AG04450 (cell line): ENCODE measurements at places on chromosomes 5 and 9.

DNA sequence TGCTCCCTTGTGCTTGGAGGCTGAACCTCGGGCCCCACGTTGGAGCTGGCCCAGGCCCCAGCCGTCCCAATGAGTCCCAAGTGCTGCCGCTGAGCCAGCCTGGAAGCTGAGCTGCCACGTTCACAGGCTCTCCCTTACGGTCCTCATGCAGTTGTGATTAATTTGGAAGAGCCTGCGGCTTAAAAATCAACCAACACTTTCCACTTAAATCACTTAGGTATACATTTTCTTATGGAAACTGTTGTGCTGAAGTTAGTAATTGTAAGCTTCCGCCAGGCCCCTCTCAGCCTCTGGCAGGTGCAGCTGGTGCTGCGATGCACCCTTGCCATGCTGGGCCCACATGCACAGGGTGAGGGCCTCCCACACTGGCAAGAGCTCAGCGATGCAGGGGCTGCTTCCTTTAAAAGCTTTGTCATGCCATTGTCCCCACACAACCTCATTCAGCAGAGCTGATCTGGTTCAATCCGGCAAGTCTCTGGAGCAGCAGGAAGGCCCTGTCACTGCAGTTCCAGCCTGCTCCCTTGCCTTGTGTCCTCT is 61.0 kb downstream of the IPPK start:
- DNase-seq: no peak

GRCh38 chr5:27252911-27253310 is 214.5 kb upstream of the CDH9 start:
- DNase-seq: no peak

GRCh38 chr5:136350343-136350742 is 15.0 kb downstream of the TRPC7 start:
- DNase-seq: no peak

DNA sequence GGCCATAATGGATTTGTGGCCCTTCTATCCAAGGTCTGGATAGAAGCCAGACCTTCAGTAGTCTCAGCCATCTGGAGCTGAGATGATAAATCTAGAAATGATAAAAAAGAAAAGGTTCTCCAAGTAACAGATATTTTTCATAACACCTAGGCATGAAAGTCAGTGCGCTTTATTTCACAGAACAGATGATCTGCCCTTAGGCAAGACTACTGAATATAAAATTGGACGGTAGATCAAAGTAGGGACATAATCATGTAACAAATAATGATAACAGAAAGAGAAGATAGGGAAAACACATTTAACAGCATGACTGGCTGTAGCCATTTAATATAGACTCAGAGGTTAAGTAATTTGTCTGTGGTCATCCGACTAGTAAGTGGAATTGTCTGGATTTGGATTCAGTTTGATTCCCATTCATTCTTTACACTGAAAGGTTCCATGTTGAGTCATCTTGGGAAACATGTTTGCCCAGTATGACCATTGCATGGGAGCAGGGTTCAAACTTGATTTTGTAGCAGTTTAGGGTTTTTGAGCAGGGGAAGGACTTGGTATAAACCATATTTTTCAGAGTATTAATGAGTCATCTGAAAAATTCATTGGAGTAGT is 4.1 kb upstream of the CAVIN4 start:
- DNase-seq: no peak

DNA sequence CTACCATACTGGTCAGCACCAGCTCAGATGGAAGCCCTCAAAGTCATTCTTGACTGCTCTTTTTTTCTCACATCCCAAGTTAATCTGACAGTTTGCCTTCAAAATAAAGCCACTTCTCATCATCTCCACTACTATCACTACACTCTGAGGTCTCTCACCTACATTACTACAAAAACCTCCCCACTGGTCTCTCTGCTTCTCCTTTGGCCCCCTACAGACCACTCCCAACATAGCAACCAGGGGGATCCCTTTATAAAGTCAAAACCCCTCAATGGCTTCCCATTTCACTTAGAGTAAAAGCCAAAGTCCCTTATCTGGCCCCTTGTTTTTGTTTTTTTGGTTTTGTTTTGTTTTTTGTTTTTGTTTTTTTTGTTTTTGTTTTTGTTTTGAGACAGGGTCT is 4.6 kb downstream of the ARAP3 start:
- no peak for DNase-seq

- no peak for DNase-seq
Measured at GRCh38 chr9:106893088-106893487, 30.1 kb downstream of the ZNF462 start.
